ENCODE measurements at places on chromosomes 2 and 18.

- no peak for DNase-seq
These were observed 343.1 kb downstream of the CBLN2 start for GRCh38 chr18:72201032-72201431.

- no peak for DNase-seq
These were observed 39.5 kb upstream of the NRP2 start for GRCh38 chr2:205642599-205643356.

DNA sequence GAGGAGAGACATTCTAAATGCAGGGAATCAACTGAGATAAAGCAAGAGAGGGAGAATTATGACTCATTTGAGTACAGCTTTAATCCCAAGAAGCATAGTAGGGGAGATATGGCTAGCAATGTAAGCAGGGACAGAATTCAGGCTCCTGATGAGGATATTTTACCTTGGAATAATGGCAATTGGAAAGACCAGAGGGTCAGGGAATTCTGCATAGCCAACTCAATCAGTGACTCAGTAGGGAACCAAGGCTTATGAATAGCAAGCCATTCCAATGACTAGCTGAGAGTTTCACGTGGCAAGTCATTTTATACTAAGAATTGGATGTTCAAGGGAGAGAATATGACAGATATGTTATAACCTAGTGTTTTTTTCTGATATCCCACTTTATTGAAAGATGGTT is 563.8 kb upstream of the NETO1 start:
- no peak for DNase-seq

DNA sequence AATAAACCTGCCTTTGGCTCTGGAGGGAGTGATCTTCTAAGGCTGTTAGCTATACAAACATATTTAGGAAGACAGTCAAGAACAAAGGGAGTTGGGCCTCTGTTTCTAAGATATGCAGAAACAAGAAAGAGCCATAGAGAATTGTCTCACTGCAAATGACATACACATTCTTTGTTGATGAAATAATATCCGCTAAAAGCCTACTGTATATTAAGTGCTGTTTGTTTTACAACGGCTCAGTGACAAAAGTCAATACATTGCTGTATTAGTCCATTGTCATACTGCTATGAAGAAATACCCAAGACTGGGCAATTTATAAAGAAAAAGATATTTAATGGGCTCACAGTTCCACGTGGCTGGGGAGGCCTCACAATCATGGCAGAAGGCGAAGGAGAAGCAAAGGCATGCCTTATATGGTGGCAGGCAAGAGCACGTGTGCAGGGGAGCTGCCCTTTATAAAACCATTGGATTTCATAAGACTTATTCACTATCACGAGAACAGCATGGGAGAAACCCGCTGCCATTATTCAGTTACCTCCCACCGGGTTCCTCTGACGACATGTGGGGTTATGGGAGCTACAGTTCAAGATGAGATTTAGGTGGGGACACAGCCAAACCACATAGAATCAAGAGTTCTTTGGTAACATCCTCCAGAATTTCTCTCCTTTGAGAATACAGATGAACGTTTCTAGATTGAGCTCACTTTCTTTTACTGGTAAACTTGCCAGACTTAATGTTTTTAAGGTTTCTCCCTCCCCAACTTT is 157.8 kb downstream of the PIK3C3 start:
- no peak for DNase-seq

DNA sequence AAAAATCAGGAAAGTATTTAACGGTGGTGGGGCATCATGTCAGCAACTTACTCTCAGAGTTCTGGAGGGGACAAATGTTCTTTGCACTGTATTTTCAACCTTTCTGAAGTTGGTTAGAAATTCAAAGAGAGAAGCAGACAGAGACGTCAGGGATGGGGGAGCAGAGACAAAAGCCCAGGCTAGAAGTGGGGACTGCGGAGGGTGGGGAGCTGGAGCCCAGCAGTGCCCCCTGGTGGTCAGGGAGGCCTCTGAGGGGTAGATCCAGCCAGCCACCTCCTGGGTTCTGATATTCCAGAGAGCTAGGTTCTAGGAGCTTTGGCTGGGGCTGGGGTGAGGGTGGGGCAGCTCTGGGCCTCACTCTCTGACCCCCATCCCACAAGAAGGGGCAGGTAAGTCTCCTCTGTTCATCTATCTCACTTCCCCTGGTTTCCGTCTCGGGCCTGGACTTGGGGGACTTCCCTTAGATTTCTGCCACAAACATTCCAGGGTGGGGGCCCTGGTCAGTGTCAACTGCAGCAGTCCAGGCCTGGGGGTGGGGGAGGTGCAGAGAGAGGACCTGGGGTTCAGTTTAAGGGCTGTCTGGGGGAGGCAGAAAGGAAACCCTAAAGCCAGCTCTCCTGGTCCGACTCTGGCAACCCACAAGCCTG is 8.9 kb downstream of the TNS1 start:
- DNase-seq = peak; percentile 83

GRCh38 chr2:8567469-8568260 is 114.2 kb upstream of the ID2 start:
- no peak for DNase-seq

GRCh38 chr2:224749136-224749535 is 33.0 kb upstream of the CCDC195 start:
- DNase-seq = no peak

DNA sequence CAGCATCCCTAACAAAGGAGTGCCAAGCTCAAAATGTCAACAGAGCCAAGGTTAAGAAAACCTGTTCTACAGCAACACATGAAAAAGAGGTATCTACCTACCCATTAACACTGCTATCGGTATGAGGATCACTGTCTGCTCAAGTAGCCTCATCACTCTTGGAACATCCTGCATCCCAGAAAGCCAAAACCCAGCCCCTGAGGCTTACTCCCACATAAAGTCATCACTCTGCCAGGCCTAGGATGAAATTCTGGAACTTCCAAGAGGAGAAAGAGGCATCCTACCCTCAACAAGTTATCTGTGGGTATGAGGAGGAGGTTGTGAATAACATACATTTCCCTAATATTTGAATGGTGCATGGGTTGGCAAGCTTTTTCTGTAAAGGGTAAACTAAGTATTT is 25.5 kb downstream of the CDH2 start:
- no peak for DNase-seq

GRCh38 chr18:6405237-6406074 is 9.3 kb downstream of the L3MBTL4 start:
- DNase-seq = no peak

DNA sequence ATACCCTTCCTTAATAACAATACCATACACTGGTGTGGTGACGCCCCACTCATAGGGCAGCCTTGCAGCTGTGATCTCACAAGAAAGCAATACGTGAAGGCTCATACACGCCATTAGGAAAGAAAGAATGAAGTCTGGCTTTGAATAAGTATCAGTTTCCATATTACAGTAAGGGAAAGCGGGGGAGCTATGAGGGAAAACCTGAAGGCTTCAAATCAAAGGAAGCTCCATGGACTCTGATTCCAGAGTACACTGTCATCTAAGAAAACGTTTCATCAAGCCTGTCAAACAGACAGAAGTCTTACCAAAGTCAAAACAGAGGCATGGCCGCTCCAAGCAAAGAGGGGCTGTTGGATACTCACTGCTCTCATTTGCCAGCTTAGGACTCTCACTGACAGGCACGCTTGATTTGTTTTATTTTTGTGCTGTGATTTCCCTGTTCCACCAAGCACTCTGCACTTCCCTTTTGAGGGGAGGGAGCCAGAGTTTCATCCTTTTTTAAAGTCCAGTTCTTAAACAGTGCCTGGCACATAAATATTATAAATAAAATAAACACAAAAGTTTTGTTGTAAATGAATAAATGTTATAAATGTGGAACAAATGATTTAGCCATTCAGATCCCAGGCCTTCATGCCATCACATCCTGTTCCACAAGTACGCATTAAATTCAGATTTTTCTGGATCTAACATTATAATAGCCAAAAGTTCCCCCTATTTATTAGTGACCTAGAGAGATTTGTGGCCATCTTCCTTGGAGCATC is 221.2 kb downstream of the PIEZO2 start:
- DNase-seq = no peak

- no peak for DNase-seq
These were observed 94.4 kb upstream of the TSPYL6 start for GRCh38 chr2:54350426-54350825.

DNA sequence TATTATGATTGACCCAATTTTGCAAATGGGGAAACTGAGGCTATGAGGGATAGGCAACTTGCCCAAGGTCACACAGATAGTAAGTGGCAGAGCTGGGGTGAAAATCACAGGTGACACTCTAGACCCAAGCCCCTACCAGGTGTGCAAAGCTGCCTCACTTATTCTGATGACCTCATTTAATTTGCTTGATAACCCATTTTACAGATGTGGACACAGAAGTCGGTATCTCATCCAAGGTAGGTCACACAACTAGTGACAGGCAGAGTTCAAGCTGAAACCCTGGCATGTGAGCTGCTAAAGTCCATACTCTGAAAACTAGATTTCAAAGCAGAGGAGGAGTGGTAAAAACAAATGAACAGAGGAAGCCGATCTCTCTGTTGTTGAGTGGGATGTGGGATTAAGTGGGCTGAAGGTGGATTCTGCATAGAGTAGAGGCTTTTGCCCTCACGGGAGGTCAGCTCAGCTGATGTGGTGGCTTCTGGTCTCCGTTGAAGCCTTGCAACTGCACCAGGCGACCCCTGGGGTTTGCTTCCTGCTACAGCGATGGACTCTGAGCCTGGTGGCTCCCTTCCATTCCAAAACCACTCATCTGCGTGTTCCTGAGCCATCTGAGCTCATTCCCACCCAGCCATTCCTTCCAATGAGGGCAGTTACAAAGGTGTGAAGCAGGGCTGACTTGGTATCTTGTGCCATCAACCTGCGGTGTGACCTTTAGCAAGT is 164.3 kb upstream of the FHL2 start:
- no peak for DNase-seq

- no peak for DNase-seq
These were observed 1.3 kb downstream of the CYTIP start for GRCh38 chr2:157442636-157443035.

GRCh38 chr2:156657809-156658208 is 221.6 kb downstream of the GPD2 start:
- no peak for DNase-seq

- DNase-seq = no peak
These were observed 2.7 kb upstream of the SLC66A2 start for GRCh38 chr18:79953971-79954651.

DNA sequence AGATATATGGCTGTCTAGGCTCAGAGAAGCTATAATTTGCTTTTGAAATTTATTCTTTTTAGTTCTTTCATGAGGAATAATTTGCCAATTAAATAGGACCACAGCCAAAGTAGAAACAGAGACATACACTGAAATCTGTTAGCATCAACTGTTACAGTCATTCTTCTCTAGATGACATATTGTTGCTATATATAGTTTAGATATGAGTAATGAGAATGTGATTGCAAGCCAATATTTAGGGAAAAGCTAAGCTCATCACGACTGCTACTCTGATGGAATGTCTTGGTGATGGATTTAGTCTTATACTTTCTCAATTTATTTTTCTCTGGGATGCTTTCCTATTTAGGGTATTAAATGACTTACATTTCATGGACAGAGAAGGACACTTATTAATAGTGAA is 259.1 kb downstream of the LNPK start:
- DNase-seq = no peak

DNA sequence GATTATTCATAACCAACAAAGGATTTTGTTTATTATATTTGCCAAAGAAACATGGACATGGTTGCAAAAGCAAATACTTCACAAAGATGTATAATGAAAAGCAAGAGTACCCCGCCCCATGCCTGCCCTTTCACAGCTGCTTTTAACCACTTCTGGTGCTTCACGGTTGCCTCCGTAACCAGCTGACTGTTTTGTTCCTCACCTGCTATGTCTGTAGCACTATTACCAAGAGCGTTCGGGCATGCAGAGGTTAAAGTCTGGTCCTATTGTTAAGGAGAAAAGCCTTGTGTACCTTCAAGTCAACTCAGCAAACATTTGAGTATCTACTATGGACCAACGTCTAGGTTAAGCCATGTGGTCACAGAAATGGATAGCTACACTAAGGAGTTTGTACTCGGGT is 115.2 kb upstream of the FOSL2 start:
- no peak for DNase-seq

DNA sequence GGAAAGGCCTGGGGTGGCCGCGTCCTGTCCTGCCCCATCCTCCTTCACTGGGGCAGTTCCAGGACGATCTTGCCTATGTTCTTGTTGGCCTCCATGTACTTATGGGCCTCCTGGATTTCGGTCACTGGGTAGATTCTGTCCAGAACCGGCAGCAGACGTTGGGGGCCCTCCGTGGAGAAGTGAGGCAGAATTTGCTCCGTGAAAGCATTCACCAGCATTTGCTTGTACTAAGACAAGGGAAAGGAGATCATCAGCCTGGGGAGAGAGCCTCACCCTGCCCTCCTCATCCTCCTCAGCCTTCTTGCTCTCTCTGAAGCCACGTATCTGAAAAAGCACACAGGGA is 1.4 kb upstream of the SF3B6 start:
- DNase-seq = no peak

GRCh38 chr2:45212953-45213635 is 203.8 kb upstream of the SIX2 start:
- DNase-seq = no peak

GRCh38 chr2:3487028-3487425 is 32.3 kb downstream of the ADI1 start:
- peak; percentile 29 for DNase-seq

DNA sequence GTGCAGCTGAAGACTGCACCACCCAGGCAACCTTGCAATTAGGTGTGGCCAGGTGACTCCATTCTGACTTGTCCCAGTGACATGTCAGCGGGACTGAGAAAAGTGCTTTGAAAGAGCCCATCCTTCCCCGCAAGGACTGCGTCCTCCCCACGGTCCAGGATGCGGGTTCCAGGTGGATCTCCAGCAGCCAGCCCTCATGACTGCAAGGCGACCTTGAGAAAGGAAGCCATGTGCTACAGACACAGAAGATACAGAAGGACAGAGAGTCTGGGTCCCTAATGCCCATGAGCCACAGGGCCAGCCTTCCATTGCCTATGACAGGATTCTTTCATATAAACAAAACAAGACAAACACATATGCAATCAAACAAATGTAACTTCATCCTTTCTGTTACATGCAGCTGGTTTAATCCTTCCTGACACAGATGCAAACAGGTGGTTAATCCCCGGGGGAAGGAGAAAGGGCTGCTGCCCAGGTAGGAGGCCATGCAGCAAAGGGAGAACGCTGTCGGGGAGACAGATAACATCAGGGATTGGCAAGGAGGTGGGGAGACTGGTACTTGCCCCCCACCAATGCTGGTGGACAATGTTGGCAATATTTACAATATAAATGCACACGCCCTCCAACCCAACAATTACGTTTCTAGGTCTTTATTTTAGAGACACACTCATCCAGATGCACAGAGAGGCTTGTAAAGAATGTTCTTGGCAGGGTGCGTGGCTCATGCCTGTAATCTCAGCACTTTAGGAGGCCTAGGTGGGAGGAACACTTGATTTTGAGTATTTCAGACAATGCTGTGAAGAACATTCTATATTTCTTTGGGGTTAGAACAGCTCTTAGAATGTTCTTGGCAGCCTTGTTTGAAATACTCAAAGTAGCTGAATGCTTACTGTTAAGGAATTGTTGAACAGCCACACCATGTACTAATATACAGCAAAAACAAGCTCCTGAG is 64.8 kb downstream of the NCAPH start:
- DNase-seq = peak; percentile 35

GRCh38 chr2:98486374-98486981 is 41.8 kb downstream of the INPP4A start:
- no peak for DNase-seq

- DNase-seq = no peak
These were observed 17.4 kb downstream of the SCN2A start for GRCh38 chr2:165256618-165257017.

Data from upper lobe of right lung (tissue), 1 donor.